ENCODE measurements at places on chromosomes 6 and 20.
A peak's percentile ranks its signal among the peaks of the same experiment; 100 is the strongest.

GRCh38 chr20:50560867-50561266 lies 50.7 kb downstream of the PTPN1 start:
- DNase-seq: no peak

DNA sequence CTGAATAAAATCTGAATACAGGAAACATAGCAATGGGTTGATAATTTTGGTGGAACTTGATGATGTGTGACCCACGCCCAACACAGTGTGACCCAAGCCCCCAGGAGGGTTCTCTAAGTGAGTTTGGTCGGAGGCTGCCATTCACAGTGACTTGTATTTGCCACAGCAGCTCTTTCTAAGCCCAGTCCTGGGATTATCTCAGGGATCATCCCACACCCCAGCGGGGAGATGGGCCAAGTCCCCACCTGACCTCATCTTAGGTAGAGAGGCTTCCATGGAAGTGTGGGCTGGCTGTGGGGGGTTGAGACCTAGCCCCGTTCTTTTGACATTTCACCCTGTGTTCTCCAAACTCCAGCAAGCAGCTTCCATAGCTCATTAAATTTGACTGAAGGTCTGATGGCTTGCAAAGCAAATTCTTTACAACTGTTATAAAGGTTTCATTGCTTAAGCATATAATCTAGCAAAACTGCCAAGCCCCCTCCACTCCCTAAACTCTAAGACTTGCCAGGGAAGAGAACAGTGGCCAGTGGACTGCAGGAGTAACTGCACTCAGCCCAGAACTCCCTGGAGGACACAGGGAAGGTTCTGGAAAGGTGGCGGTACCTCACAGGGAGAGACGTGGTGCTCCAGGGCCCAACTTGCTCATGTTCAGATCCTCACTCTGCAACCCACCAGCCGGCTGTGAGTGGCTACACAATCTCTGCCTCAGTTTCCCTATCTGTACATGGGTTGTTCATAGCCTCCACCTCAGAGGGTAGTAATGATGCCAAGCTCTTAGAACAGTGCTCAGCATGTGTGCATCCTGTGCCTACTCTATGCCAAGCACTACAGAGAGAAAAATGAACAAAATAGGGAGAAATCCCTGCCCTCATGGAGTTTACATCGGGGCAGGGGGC lies 1.0 kb upstream of the PCK1 start:
- peak; percentile 57 for DNase-seq

DNA sequence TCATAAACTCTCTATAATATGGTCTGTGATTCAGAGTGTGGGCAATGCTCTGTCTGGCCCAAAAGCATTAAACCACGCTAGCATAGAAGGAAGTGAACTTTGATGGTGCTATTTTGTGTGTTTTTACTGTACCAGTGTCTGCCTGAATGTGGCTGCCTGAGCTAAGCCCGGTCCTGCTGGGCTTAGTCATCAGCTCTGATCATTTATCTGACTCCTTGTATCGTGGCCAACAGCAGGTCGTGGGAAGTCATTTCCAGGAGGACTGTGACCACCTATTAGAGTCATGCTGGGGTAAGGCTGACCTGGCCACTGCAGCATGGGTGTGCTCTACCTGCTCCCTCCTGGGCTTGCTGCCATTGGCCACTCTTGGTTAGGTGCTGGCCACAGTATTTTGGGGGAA lies 239.1 kb upstream of the CEP162 start:
- DNase-seq: no peak

DNA sequence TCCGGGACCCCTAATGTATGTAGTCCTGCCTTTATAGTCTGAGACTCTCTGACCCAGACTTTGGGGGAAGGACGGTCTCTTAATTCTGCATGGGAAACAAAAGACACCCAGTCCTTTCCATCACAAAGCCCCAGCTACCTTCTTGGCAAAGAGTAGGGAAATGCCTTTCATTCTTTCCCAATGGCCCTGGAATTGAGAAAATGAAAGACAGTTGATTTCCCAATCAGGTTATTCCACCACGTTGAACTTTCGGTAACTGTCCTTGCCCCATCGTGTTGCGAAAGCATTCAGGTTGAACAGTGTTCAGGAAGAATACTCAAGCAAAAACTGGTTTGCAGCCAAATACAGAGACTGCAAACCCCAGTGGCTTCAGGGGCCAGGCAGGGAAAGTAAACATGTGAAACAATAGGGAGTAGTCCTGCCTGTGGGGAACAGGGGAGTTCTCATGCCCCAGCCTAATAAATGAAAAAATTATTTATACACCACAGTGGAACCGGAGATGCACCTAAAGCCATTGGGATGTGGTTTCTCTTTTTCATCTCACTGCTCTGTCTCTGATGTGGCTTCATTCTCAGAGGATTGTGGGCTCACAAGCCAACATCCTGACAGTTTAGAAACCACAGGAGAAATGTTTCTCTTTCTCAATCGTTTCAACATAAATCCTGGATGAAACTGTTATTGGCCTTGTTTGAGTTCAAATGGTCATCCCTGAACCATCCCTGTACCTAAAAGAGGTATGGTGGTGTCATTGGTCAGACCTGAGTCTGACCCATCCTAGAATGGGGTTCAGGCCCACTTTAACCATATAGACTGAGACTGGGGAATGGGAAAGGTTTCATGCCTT lies 44.2 kb upstream of the SLC9A8 start:
- DNase-seq: peak; percentile 56

- DNase-seq: peak; percentile 43
These were observed 14.4 kb downstream of the DLL1 start for GRCh38 chr6:170276369-170277057.

GRCh38 chr6:112155886-112156285 lies 68.5 kb downstream of the FAM229B start:
- DNase-seq: no peak

GRCh38 chr6:29399525-29399924 lies 4.1 kb downstream of the OR12D2 start:
- DNase-seq: no peak

GRCh38 chr6:119523556-119523955 lies 174.0 kb upstream of the MAN1A1 start:
- no peak for DNase-seq

- DNase-seq: no peak
These were observed 986.9 kb upstream of the MANEA start for GRCh38 chr6:94590416-94590815.
